ENCODE measurements at places on chromosomes 6 and 20. TPM values are rescaled to one million over a fixed set of nuclear protein-coding genes. Genes with fewer than 3 reads are reported as not detected.
A peak's percentile ranks its signal among the peaks of the same experiment; 100 is the strongest.

DNA sequence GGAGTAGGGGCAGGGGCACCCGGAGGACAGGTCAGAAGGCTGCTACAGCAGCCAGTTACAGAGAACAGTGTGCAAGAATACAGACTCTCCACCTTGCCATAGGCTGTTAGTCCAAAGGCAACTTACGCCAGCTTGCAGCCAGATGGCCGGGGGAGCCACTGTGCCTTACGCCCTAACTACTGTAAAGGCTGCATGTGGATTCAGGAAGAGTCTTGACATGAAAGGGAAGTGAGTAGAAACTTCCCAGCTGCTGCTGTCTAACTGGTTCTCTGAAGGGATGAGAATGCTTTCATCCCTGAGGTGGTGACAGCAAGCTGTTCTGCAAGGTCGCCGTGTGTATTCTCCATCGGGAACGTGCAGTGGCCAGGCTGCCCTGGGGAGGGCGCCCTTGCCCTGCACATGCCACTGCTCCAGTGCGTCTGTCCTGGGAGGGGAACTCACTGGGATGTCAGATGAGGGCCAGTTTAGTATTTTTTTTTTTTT is 46.1 kb downstream of the LYRM4 start:
- no peak overlapping the region for H3K4me3 ChIP-seq
- no peak overlapping the region for H3K27ac ChIP-seq
- H3K36me3 ChIP-seq, result no peaks in the 10 kb centered on the region
- no peaks in the 10 kb centered on the region for H3K27me3 ChIP-seq
- peaks cover 12% of the 10 kb centered on the region for H3K4me1 ChIP-seq
- DNase-seq, result no peak

- no peak overlapping the region for H3K27ac ChIP-seq
- no peak for DNase-seq
- H3K4me1 ChIP-seq, result peaks cover 14% of the 10 kb centered on the region
These were observed 40.4 kb downstream of the ANKS1A start for GRCh38 chr6:34929241-34929978.

GRCh38 chr20:33568378-33568777 is 78.5 kb downstream of the CBFA2T2 start:
- no peak overlapping the region for H3K27ac ChIP-seq
- H3K27me3 ChIP-seq, result no peaks in the 10 kb centered on the region
- no peak for DNase-seq
- H3K4me3 ChIP-seq, result no peak overlapping the region

DNA sequence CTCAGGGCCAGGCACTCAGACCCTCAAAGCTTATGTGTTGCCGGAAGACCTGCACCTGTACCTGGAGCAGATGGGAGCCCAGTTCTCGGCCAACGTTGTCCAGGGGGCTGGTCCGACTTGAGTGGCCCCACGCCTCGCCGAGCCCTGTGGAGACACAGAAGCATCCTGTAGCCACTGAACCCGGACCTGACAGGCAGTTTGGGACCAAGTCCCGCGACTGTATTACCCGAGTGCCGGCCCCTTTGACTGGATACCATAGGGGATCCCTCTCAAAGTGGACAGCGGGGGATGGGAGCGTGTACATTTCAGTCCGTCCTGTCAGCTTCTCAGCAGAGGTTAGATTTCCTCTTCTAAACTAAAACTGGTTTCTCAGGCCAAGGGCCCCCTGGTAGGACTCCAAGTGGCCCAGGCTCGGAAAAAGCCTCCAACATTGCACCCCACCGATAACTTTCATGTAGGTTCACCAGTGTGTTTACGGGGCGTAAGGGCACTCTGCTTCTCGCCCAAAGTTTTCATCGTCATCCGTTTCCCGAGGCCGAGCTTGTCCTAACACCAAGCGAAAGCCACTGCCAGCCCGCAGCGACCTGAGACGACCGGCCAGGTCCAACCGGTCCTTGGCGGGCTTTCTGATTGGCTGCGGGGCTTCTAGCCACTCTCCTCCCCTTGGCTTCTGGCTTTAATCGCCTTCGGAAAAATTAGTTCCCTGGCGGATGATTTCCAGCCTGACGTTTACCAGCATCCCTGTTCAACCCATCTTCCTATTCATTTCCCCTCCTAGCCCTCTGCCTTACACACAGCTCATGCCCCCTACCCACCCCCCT is 10.8 kb downstream of the SIM1 start:
- H3K36me3 ChIP-seq, result no peaks in the 10 kb centered on the region
- H3K4me3 ChIP-seq, result no peak overlapping the region
- peaks cover 100% of the 10 kb centered on the region for H3K27me3 ChIP-seq
- peak; percentile 59 for DNase-seq

GRCh38 chr20:54545676-54546358 is 70.4 kb downstream of the DOK5 start:
- no peaks in the 10 kb centered on the region for H3K36me3 ChIP-seq
- H3K4me1 ChIP-seq, result peaks cover 23% of the 10 kb centered on the region
- no peak for DNase-seq

- peaks cover 2% of the 10 kb centered on the region for H3K4me1 ChIP-seq
- no peaks in the 10 kb centered on the region for H3K27me3 ChIP-seq
- H3K4me3 ChIP-seq, result no peak overlapping the region
- DNase-seq, result no peak
- no peak overlapping the region for H3K27ac ChIP-seq
These were observed 294.4 kb downstream of the KCNQ5 start for GRCh38 chr6:72916298-72916697.

DNA sequence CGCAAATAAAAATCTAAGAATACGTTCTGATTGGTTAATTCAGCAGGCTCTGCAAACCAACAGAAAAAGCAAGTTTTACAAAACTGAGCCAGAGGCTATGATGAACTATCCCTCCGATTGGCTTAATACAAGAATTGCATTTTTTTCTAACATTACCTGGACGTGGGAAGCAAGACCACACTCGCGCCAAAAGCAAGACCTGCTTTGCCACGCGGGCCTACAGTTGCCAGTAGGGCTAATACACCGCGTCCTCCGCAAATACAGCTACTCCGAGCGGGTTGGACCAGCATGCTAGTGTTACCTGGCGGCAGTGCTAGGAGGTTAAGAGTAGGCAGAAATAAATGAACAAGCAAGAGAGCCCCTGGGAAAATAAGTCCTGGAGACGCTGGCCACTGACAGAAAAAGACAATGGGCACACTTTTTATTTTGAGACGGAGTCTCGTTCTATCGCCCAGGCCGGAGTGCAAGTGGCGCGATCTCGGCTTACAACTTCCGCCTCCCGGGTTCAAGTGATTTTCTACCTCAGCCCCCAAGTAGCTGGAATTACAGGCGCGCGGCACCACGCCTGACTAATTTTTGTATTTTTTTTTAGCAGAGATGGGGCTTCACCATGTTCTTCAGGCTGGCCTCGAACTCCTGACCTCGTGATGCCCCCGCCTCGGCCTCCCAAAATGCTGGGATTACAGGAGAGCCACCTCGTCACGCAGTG is 131.9 kb upstream of the BTN3A2 start:
- no peak for DNase-seq
- peak overlapping the region; percentile 42 for H3K27ac ChIP-seq
- H3K4me1 ChIP-seq, result peaks cover 23% of the 10 kb centered on the region
- peak overlapping the region; percentile 75 for H3K4me3 ChIP-seq

- H3K4me3 ChIP-seq, result no peak overlapping the region
- peaks cover 12% of the 10 kb centered on the region for H3K4me1 ChIP-seq
- no peak for DNase-seq
- H3K27me3 ChIP-seq, result no peaks in the 10 kb centered on the region
- no peaks in the 10 kb centered on the region for H3K36me3 ChIP-seq
- H3K27ac ChIP-seq, result no peak overlapping the region
These were observed 319.6 kb downstream of the FARS2 start for GRCh38 chr6:5580736-5581581.

DNA sequence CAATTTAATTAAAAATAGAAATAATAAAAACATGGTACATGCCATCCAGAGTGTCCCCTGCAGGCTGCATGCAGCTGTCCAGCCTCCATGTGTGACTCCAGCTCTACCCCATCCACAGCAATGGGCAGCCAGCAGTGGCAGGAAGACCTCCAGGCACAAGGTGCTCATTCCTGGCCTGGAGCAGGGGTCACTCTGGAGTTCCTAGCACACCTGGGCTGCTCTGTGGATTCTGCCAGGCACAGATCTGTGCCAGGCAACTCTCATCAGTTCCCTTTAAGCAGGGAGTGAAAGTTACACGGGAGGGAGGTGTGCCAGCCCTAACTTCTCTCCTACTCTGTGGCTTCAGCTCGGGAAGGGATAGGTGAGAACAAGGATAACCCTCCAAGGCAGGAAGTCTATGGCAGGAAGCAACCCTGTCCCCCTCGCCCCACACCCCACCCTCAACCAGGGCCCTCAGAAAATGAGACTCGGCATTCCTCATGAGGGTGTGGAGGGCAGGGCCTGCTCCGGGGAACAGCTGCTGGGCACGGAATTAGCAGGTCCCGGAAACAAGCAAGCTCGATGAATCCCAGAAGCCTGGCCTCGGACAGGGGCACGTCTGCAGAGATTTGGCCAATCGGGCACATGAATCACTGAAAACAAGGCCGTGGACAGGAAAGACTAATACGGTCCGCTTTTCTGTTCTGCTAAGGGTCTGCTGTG is 10.0 kb downstream of the JPH2 start:
- H3K27ac ChIP-seq, result no peak overlapping the region
- no peak overlapping the region for H3K4me3 ChIP-seq
- DNase-seq, result peak; percentile 30
- no peaks in the 10 kb centered on the region for H3K4me1 ChIP-seq
- peaks cover 3% of the 10 kb centered on the region for H3K27me3 ChIP-seq

GRCh38 chr20:39876976-39877635 is 811.9 kb downstream of the MAFB start:
- DNase-seq, result no peak
- H3K27ac ChIP-seq, result no peak overlapping the region
- no peaks in the 10 kb centered on the region for H3K27me3 ChIP-seq
- peaks cover 24% of the 10 kb centered on the region for H3K4me1 ChIP-seq

GRCh38 chr6:47519279-47519678 is 41.7 kb downstream of the CD2AP start:
- H3K4me1 ChIP-seq, result no peaks in the 10 kb centered on the region
- H3K27ac ChIP-seq, result no peak overlapping the region
- H3K36me3 ChIP-seq, result no peaks in the 10 kb centered on the region

- DNase-seq, result peak; percentile 92
- H3K4me3 ChIP-seq, result no peak overlapping the region
- H3K27me3 ChIP-seq, result no peaks in the 10 kb centered on the region
These were observed 9.3 kb upstream of the ID1 start for GRCh38 chr20:31595654-31596411.

GRCh38 chr20:46690219-46691106 is 1.2 kb upstream of the TP53RK start:
- peaks cover 21% of the 10 kb centered on the region for H3K4me1 ChIP-seq
- peak overlapping the region; percentile 89 for H3K4me3 ChIP-seq
- peak overlapping the region; percentile 80 for H3K27ac ChIP-seq
- DNase-seq, result no peak
- no peaks in the 10 kb centered on the region for H3K27me3 ChIP-seq
- H3K36me3 ChIP-seq, result peaks cover 11% of the 10 kb centered on the region

- DNase-seq, result no peak
- no peaks in the 10 kb centered on the region for H3K4me1 ChIP-seq
These were observed 113.5 kb downstream of the EPM2A start for GRCh38 chr6:145621776-145622175.

Gene SIRPA
- 13.8 TPM for total RNA-seq

Gene NANP
- 11.2 TPM for total RNA-seq

Gene TRIM10
- not detected for total RNA-seq

Gene NR2E1
- not detected for total RNA-seq

Gene SYNDIG1
- 3.2 TPM for total RNA-seq

Gene ANKEF1
- 2.1 TPM for total RNA-seq

Gene SLC32A1
- total RNA-seq, result not detected

Measured in osteoblast (primary cell).